ENCODE measurements at places on chromosomes 1 and 21.

DNA sequence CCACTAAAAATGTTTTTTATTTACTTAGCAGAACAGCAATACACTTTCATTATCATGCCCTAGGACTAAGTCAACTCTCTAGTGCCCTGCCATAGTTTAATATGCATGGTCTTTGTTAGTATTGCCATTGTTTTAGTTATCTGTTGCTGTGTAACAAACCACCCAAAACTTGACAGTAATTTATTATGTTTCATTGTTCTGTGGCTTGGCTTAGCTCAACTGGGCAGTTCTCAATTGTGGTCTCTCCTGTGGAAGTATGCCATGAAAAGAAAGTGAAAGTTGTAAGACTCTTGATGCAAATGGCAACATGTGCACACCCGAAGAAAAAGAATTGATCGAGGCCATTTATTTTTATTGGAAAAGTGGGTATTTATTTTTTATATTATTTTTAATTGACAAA is 206.3 kb upstream of the KCTD3 start:
- no peak for DNase-seq

- DNase-seq, result peak; percentile 25
Observed at GRCh38 chr1:162136760-162137159, 67.3 kb downstream of the NOS1AP start.

DNA sequence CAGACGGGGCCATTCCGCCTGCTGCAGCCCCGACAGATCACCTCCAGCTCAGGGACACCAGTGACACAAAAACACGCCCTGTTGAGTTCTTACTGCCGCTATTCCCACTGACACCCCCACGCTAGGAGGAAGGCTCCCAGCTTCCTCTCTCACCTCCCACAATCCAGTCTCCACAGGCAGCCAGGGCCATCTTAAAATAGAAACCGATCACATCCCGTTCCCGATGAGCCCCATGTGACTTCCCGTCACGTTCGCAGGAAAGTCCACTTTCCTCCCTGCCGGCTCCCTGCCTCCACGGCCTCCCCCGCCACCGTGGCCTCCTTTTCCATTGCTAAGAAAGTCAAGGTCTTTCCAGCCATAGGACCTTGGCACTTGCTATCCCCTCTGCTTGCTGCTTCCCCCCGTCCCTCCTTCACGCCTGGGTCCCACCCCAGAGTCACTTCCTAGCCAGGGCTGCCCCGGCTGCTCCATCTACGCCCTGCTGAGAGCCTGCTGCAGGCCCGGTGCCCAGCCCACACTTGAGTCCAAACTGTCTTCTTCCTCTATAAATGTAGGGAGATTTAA is 24.0 kb upstream of the DDOST start:
- no peak for DNase-seq

DNA sequence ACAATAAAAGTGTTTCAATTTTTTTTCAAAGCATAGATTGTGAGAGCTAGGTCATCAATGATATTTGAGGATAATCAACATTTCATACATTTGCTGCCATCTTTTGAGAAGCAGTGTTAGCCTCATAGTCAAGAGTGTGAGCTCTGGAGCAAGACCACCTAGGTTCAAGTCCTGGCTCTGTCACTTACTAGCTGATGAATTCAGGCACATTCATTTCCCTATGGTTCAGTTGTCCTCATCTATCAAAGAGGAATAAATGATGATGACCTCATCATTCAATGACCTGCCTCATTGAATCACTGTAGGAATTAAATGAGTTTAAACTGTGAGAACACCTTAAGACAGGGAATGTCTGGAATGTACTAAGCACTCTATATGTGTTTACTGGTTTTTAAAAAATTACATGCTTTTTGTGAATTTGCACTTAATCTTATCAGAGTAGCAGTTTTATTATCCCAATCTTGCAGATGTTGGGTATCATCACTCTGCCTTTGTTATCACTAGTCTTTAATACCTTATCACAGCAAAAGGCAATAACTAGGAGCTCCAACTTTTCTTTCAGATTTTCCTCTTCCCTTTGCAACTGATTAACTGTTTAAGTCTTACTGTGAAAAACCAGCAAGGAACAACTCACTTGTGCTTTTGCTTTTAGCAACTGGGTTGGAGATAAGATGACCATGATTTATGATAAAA is 47.4 kb downstream of the SLC30A10 start:
- DNase-seq, result no peak

GRCh38 chr21:43341378-43342161 is 85.4 kb downstream of the SIK1 start:
- DNase-seq, result no peak

- DNase-seq, result no peak
Observed at GRCh38 chr21:43198376-43198775, 29.6 kb downstream of the CRYAA start.
